ENCODE measurements at places on chromosomes 1 and 21.

DNA sequence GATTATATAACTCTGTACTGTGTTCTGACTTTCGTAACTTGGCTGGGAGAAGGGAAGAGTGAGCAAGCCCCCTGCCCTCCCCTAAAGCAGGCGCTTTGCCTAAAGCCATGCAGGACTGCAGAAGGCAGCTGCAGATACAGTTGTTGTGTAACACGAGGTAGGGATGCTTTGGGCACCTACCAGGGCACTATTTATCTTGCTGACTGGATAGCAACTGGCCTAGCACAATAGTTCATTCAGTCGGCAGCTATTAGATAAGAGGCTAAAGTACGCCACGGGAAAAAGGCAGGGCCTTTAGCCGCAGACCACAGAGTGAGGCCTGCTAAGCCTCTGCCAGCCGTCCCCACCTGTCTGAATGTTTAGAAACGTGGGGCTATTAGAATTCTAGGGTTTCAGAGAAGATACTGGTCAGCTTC lies 80.9 kb downstream of the TTC3 start:
- DNase-seq = no peak

DNA sequence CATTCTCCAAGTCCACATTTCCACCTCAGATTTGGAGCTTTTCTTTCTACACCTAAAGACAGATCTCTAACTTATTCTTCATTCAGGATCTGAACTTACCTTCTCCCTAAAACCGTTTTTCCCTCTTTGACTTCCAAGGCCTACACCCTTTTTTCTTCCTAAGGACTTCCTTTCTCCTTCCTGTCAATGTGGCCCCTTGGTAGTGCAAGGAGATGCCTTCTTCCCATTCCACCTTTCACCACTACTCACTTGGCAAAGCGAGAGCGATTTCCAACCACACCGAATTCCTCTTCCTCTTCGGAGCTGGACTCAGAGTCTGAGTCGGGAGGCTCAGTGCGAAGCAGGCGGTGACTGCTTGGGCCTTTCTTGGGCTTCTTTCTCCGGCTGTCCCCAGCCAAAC lies 1.3 kb downstream of the EFCAB14 start:
- no peak for DNase-seq

- no peak for DNase-seq
Observed at GRCh38 chr1:93907718-93908117, 1.5 kb downstream of the GCLM start.

- DNase-seq = no peak
Observed at GRCh38 chr1:91817211-91817905, 68.6 kb downstream of the TGFBR3 start.

GRCh38 chr1:26724926-26725325 lies 29.1 kb downstream of the ARID1A start:
- DNase-seq = peak; percentile 57

GRCh38 chr1:52007215-52008002 lies 16.9 kb upstream of the RAB3B start:
- no peak for DNase-seq

DNA sequence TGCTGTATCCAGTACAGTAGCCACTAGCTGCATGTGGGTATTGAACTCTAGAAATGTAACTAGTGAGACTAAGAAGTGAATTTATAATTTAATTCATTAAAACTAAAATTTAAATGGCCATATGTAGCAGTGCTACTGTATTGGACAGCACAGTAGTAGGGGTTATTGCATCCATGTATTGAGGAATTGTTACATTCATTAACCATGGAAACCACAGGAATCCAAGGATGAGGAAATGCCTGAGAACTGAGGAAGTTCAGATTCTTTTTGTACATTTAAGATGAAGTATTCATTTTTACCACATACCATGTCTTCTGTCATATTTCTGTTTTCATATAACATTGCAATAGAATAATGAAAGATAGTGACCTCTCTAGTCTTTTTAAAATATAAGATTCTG lies 2.6 kb downstream of the MTF2 start:
- DNase-seq = no peak

GRCh38 chr21:33977721-33978369 lies 62.2 kb upstream of the ATP5PO start:
- DNase-seq = no peak

DNA sequence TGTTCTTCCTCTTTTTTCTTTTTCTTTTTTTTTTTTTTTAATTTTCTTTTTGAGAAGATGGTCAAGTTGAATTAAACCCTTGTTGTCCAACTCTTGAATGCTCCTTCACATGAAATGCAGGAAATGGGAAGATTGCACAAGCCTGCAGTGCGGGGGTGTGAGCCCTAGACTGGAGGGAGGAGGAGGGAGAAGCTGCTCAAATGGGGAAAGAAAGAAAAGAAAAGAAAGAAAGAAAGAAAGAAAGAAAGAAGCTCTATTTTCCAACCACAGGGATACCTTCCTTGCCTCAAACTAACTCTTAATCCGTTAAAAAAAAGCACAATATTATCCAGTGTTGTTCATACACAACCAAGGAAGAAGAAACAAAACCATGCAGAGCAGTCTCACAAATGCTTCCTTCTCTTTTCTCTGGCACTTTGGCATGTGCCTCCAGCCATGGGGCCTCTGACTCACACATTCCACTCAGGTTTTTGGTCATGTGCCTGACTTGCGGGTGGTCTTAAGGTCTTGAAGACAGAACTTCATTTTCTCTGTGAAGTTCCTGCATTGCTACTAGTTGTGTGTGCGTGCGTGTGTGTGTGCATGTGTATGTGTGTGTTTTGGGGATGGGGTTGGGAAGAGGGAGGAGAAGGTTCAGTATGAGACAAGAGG lies 276.1 kb downstream of the RPS6KC1 start:
- DNase-seq = no peak

GRCh38 chr1:155329980-155330598 lies 9.4 kb downstream of the RUSC1 start:
- no peak for DNase-seq

GRCh38 chr21:35190201-35190701 lies 141.1 kb upstream of the RUNX1 start:
- no peak for DNase-seq

GRCh38 chr21:39525129-39525528 lies 73.4 kb downstream of the SH3BGR start:
- no peak for DNase-seq

- no peak for DNase-seq
Observed at GRCh38 chr1:202597090-202597761, 113.0 kb downstream of the SYT2 start.

GRCh38 chr1:177913762-177914540 lies 55.9 kb downstream of the SEC16B start:
- no peak for DNase-seq

DNA sequence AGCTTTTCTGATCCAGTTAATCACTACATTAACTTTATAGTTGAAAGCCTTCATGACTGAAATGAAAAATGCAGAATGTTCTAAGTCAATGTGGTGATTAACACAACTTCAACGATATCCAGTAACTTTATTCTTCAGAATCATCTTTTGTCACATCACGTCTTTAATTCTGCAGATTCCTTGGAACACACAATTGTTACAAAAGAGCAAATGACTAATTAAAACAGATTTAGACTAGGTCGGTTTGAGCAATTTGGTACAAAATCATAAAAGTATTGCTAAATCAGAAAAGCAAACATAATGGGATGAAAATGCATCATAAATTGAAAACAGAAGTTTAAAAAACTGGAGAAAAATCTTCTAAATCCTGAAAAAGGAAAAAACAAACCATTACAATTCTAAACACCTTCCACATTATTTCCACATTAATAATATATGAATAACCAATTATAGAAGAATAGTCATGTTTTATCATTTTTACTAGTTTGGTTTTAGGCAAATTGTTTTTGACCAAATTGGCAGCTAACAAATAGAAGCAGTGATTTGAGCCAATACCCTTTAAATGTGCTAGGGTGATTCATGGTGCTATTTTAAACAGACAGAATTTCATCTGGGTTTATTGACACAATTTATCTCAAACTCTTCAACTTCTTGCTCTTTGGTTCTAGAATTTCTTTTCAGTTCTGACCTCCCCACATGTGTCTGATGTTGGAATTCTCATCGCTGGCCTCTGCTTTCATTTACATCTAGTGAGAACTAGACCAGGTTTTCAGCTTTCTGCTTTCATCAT lies 468.1 kb upstream of the PTBP2 start:
- DNase-seq = no peak

DNA sequence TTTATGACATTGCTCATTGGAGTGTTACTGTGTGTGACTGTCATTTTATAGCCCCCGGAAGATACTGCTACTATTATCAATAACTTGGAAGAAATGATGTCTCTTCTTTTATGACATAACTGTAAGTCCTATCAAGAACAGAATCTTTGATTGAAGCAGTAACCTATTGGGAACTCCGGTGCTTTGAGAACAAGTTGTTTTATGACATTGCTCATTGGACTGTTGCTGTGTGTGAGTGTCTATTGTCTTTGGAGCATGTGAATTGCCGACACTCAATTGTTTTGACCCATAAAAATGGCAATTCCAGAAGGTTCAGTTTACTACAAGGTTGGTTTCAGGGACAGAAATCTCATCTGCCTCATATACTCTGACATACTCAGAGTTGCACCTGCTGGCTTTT lies 8.0 kb downstream of the KCNK1 start:
- no peak for DNase-seq

- no peak for DNase-seq
Observed at GRCh38 chr1:184568148-184568547, 181.3 kb downstream of the C1orf21 start.

DNA sequence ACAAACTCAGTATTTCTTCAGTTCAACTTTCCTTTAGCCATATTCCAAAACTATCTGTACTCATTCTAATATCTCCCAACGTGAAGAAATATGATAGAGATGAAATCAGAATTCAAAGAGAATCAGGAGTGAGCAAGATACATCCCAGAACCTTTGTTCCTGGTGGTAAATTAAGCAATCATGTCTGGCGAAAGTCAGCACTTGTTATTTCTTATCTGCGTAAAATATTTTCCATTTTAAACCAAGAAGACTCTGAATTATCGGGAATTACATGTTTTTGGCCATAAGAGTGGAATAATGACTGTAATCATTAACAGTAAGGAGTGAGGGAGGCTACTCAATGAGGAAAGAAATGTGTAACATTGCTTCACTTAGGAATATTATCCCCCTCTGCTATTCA lies 253.7 kb downstream of the PDE4B start:
- DNase-seq = no peak

DNA sequence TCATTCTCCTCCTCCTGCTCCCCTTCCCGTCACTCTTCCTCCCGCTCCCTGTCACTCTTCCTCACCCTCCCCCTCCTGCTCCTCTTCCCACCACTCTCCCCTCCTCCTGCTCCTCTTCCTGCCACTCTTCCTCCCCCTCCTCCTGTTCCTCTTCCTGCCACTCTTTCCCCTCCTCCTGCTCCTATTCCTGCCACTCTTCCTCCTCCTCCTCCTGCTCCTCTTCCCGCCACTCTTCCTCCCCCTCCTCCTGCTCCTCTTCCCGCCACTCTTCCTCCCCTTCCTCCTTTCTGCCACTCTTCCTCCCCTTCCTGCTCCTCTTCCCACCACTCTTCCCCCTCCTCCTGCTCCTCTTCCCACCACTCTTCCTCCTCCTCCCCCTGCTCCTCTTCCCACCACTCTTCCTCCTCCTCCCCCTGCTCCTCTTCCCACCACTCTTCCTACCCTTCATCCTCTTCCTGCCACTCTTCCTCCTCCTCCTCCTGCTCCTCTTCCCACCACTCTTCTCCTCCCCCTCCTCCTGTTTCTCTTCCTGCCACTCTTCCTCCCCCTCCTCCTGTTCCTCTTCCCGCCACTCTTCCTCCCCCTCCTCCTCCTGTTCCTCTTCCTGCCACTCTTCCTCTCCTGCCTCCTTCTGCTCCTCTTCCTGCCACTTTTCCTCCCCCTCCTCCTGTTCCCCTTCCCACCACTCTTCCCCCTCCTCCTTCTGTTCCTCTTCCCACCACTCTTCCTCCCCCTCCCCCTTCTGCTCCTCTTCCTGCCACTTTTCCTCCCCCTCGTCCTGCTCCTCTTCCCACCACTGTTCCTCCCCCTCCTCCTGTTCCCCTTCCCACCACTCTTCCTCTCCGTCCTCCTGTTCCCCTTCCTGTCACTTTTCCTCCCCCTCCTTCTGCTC lies 28.7 kb upstream of the ARTN start:
- no peak for DNase-seq

- no peak for DNase-seq
Observed at GRCh38 chr1:199510314-199510713, 517.2 kb upstream of the NR5A2 start.

DNA sequence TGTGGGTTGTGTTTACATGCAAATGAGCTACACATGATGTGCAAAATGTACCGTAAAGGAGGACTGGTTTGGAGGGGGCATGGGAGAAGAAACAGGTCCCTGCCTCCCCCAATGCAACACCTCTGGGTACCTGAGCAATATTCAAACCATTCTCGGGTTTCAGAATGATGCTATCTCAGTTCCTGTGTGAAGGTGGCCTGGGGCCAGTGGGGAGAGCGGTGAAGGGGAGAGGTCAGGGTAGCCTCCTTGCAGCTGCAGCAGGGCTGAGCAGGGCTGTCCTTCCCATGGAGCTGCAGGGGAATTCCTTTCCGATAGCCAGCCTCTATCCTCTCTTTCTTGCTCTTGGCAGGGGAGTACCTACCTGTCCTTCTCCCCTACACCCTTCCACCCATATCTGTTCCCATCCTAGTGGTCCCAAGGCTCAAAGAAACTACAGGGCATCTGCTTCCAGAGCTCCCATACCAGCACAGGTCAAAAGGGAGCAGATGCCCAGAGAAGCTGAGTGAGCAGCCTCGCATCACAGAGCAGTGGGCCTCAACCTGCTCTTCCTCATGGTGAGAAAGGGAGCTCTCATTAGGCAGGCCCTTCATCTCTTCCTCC lies 11.9 kb downstream of the MEF2D start:
- no peak for DNase-seq

DNA sequence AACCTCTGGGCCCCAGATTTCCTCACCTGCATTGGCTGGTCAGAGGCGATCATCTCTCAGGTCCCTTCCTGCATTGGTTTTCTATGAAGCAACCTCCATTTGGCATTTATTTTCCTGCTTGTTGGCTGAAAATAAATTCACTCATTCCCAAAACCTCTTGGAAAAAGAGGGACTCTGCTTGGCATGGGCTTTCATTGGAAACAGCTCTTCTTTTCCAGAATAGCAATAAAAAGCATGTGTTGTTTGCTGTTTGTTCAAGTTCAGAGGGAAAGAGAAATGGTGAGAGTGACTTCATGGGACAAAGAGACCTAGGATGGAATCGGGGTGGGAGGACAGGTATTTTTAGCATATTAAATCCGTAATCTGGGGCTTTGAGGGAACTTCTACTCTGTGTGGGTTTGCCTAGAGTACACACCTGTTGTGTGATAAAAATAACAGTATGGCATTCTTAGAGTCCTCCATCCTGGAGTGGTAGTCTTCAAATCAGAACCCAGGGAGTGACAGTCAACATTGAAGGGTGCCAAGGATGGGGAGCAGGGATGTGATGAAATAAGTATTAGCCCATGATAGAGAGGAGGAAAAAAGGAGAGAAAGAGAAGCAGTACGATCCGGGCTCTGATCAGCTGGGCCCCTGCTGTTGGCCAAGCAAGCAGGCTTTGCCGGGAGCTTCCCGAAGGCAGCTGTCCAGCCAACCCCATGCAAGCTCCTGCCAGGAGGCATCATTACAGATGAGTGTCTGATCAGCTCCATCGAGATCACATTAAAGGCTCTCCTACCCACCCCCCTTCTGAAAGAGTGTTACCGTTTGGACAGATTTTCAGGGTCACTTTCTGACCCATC lies 131.9 kb upstream of the NFIA start:
- DNase-seq = no peak

GRCh38 chr1:247013391-247013790 lies 5.5 kb upstream of the ZNF695 start:
- no peak for DNase-seq

GRCh38 chr1:228411548-228412430 lies 4.9 kb downstream of the TRIM17 start:
- DNase-seq = no peak

GRCh38 chr1:41936107-41936506 lies 17.4 kb upstream of the HIVEP3 start:
- DNase-seq = no peak

GRCh38 chr1:37862330-37862729 lies 2.9 kb upstream of the MTF1 start:
- no peak for DNase-seq

Measured in iPS DF 6.9 (cell line).